Posterior cingulate gyrus (tissue), 11 donors: ENCODE measurements at places on chromosomes 11 and 22.

- DNase-seq: no peak
Measured at GRCh38 chr11:66360406-66361073, 11.0 kb downstream of the SLC29A2 start.

- DNase-seq: peak; percentile 62
Measured at GRCh38 chr11:130427581-130428315, 661 bp downstream of the ADAMTS8 start.

GRCh38 chr11:110077831-110078325 is 15.3 kb upstream of the ZC3H12C start:
- DNase-seq: no peak

DNA sequence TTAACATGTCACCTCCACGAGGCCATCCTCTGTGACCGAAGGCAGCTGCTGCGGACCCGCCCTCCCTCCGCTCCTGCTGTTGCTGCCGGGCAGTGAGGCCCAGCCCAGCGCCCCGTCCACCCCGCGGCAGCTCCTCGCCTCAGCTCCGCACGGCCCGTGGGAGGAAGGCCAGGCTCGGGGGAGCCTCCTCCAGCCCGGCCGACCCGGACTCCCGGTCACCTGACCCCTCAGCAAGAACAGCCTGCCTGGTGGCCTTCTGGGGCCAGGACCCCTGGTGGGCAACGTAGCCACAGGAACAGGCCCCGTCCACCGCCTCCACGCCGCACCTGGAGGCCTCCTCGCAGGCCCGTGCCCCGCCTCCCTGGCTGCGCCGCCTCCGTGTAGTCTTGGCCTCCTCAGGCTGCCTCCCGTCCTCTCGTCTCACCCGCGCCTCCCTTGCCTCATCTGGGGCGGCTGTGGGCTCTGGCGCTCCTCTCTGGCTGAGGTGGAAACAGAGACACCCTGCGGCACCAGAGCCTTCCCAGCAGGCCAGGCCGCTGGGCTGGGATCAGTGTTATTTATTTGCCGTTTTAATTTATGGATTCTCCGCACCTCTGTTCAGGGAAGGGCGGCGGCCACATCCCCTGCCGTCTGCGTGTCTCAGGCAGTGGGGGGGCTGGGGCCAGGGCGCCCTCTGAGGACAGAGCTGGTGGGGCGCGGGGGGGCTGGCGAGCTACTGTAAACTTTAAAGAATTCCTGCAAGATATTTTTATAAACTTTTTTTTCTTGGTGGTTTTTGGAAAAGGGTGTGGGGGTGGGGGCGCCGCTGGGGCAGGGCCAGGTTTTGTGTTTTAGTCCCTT is 25.4 kb downstream of the MOB2 start:
- no peak for DNase-seq

- no peak for DNase-seq
Measured at GRCh38 chr22:40485813-40486667, 115.6 kb downstream of the SGSM3 start.

DNA sequence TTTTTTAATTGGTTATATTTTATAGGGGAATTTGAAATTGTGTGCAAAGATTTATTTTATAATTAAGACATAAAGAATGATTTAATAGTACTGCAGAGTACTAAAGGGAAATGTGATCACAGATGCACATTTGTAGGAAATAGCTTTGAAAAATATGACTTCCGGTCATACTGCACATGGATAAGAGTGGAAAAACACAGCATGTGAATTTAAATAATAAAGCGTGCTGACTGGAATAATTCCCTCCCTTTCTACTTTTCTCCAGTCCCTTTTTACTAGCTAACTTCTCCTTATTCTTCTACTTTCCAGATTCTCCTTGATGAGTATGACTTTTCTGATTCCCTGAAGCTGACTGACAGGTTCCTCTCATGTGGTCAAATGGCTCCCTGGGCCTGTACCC is 238.4 kb upstream of the CTSC start:
- no peak for DNase-seq

- peak; percentile 83 for DNase-seq
Measured at GRCh38 chr11:66337103-66337899, 1.1 kb upstream of the RIN1 start.

GRCh38 chr11:88115828-88116755 is 59.2 kb downstream of the RAB38 start:
- DNase-seq: no peak

DNA sequence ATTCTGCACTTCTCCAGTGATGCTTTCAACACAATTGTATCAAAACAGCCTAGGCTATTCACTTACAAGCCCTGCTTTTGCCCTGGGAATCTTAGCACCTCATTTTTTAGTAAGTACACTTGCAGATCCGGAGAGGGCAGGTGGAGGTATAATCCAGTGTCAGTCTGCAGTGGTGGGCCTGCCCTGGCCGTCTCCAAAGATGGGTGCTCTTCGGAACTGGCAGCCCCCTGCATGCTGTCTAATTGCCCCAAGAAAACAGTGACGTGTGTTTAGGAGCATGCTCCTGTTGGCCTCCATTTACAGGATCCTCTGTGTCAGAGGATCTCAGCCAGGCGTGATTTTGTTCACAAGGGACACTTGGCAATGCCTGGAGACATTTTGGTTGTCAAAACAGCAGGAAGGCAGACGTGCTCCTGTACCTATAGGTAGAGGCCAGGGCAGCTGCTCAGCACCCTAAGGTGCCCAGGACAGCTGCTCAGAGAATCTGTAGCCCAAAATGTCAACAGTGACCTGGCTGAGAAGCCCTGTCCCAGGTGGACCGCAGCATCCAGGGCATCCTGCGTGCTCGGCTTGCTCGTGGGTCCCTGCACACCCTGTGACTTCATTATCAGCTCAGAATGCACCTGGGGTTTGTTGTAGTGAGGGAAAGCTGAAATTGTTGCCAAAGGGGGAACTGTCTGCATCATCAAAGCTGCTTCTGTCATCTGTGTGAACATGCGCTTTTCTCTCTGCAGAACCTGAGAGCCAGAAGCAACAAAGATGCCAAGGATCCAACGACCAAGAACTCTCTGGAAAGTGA is 90.7 kb downstream of the BCR start:
- DNase-seq: no peak

DNA sequence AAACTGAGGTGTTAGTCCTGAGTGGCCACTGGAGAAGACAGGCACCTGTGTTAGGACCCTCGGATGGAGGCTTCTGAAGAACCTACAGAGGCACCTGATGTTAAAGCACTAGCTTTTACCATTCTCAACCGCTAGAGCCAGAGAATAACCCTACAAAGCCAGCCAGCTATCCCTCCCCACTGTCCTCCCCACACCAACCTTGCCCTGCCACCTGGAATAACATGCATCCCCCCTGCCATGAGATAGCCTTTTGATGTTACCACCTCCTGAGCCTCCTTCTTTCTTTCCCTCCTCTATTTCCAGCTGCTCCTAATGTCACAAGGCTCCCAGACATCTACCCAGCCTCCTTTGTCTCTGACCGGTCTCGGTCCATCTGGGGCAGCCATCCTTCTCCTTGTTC is 28.1 kb downstream of the COMMD9 start:
- no peak for DNase-seq

- DNase-seq: peak; percentile 29
Measured at GRCh38 chr11:12845739-12846358, 163.3 kb upstream of the RASSF10 start.

GRCh38 chr22:42169055-42169469 is 38.5 kb upstream of the CYP2D6 start:
- peak; percentile 91 for DNase-seq

DNA sequence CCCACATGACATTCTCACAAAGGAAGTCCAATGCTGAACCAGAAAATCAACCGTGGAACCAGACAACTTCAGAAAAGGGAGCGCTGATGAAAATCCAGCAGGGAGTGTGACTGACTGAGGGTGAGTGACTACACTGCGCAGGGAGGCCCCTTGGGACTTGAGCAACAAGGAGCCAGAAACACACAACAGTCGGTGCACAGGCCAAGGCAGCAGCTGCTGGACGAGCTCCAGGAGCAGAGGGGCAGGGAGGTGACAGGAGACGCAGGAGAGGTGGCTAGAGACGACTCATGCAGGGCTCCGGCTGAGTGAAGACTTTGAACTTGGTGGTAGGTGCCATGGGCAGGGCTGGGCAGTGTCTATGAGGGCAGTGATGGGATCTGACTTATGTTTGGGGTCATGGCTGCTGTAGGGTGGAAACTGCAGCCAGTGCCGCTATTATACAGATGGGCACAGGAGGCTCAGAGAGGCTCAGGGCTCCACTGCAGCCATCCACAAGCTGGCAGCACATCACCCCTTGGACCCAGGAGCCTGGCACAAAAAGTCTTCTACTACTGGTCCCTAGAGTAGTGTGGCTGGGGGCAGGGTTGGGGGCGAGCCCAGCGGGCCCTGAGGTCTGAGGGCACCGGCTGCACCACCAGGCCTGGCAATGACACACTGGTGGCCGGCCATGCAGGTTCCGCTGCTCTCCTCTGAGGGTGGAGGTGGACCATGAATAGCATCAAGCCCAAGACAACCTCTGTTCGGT is 10.3 kb upstream of the FADD start:
- peak; percentile 62 for DNase-seq
